ENCODE measurements at places on chromosomes 7 and 10.

- DNase-seq = no peak
These were observed 32.6 kb downstream of the KIAA1217 start for GRCh38 chr10:24241536-24242040.

- no peak for DNase-seq
These were observed 56.7 kb downstream of the NEURL1 start for GRCh38 chr10:103550229-103550628.

- DNase-seq = no peak
These were observed 240.9 kb upstream of the PTER start for GRCh38 chr10:16195894-16196293.

- DNase-seq = no peak
These were observed 3.7 kb downstream of the WDR37 start for GRCh38 chr10:1059902-1060301.

- DNase-seq = no peak
These were observed 40.4 kb downstream of the HACD1 start for GRCh38 chr10:17576768-17577167.

- DNase-seq = no peak
These were observed 87.3 kb upstream of the TES start for GRCh38 chr7:116122972-116123595.

DNA sequence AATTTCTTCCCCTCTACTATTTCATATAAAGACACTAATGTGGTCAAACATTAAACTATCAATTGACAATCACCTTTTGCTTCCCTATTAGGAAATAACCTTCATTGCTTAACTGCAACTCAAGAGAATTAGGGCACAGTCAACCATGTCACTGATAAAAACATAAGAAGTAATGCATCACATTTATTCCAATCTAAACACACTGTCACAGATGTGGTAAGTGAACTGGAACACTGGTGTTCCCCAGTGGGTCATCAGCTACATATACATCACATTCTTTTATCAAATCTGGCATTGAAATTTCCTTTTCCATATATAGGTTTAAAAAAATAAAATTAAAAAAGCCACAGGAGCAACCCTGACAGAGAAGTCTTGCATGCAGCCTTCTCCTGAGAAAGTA, 3.7 kb downstream of the TRIL start:
- DNase-seq = no peak

DNA sequence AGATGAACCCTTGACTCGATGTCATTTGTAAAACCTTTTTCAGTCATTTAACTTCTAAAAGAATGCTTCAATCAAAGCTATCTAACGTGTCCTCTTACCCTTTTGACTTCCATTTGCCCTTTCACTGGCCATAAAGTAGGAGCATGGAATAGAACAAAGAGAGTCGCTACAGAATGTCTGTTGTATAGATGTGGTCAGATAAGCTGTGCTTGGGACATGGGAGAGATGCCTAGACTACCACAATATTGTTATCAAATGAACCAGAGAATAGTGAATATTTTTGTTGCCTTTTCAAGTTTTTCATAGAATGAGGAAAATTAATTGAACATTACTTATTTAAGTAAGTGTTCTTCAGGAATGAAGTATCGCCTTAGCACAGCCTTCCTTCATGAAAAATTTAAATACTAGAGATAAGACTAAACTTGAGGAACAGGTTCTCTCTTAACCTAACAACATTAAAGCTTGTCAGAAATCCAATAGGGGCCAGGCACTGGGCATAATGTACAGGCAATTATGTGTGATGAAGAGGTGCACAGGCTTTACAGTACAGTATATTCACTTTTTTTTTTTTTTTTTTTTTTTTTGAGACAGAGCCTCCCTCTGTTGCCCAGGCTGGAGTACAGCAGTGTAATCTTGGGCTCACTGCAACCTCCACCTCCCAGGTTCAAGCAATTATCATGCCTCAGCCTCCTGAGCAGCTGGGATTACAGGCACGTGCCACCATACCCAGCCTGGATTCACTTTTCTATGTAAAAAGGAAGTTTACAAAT, 7.5 kb upstream of the KMT2E start:
- DNase-seq = no peak

DNA sequence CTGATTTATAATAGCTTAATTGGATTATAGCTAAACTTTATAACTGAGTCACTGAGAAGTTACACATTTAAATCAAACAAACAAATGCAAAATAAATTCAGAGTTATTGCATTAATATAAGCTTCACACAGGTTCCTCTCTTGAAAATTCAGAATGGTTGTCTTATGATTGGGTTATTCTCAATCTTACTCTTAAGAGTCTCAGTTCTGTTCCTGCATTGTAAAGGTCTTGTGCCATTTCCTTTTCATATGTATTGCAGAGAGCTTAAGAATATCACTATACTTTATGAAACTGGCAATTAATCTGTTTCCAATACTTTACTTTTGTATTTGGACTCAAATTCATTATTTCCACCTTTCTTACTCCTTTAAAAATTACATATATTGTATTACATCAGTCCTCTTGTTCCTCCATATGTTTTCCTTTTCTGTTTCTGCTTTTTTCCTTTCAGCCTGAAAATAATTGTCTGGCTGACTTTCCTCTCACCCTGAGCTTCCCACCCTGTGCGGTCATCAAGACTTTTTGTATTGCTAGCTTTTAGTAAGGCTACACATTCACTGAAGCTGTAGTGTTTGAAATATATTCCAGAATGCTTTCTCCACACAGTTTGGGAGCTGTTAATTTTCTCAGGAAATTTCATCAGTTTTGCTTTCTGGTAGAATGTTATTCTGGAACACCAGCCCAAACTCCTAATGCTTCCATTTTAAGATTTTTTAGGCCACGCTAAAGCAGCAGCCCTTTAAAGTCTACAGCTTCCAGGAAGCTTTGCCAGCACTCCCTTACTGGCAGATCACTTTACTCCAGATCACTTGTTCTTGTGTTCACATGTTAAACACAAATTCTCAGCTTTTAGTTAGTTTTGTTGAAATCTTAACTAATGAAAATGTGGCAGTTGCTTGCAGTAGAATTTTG, 139.4 kb downstream of the KCND2 start:
- DNase-seq = no peak

DNA sequence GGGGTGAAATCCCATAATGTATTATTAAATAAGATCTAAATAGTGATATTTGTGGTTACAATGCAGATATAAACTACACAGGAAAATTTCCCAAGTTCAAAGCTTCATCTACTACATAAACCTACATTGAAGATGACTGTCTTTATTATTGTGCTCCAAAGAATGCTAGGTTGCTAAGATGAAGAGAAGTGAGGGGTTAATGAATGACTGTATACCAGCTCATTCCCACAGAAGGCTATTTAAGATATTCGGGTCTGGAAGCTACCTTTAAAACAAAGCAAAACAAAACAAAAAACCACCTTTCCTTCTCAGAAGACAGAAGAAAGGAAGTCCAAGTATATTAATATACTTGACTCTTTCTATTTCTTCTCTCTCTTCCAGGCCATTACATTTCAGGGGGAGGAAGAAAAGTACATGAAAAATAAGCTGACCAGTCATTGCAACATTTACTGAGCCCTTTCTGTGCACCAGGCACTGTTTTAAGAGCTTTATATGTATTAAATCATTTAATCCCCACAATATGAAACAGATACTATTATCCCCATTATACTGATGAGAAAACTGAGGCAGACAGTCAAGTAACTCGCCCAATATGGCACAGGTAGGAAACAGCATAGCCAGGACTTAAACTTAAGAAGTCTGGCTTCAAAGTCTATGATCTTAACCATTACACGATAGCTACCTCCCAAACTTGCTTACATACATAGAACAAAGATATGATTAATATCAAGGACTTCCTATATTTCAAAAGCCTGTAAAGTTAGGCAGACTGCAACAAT, 48.1 kb downstream of the TNPO3 start:
- no peak for DNase-seq

- DNase-seq = no peak
These were observed 38.9 kb upstream of the AMPH start for GRCh38 chr7:38669965-38670520.

GRCh38 chr7:151756076-151756731, 120.7 kb downstream of the PRKAG2 start:
- no peak for DNase-seq
